ENCODE measurements at places on chromosomes 13 and 19.

DNA sequence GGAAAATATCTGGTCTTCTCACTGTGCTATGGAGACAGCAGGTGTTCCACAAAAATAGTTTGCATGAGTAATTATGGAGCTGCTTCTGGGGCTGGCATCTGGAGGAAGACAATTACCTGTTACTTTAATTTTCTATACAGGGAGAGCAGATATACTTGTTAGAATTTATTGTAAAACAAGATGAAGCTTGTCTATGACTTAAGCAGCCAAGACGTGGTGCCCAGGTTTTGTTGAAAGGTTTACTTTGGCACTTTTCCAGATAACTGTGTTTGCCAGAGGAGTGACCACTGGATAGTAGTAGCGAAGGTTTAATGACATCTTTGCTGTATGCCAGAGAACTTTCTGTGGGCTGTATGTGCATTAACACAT lies 134.5 kb upstream of the KL start:
- DNase-seq: no peak

GRCh38 chr13:66033924-66034323 lies 1196.2 kb downstream of the PCDH9 start:
- no peak for DNase-seq

- DNase-seq: peak; percentile 74
Measured at GRCh38 chr19:8367327-8368001, 3.5 kb downstream of the ANGPTL4 start.

GRCh38 chr19:9700229-9700981 lies 25.5 kb upstream of the ZNF562 start:
- no peak for DNase-seq

DNA sequence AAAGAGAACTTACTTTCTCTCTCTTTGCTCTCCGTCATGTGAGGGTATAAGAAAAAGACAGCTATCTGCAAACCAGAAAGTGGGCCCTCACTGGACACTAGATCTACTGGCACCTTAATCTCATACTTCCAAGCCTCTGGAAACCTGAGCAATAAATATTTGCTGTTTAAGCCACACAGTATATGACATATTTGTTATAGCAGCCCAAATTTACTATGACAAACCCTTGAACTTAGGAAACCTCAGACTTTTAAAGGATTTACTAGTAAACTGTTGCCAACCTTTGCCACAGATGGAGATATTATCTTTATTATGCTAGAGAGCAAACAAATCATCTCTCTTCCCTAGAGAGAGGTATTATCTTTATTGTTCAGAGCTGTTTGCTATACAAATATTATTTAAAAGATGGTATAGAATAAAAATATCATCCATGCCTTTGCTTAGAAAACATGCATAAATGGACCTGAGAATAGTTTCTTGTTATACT lies 1446.1 kb downstream of the SLITRK1 start:
- DNase-seq: no peak

DNA sequence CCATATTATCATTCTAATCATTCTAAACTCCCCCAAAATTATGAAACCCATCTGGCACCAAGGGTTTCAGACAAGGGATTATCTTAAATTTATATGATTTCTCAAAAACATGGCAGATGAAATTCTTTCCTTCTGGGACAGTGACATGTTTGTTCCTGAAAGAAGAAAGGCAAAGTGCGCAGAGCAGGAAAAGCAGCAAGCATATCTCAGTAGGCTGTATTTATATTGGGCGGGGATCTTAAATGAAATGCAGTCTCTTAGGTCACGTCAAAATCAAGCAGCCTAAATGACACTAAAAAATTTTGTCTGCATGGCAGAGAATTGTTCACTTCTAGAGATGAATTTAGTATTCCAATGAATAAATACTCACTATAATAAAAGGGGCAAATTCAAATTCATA lies 49.3 kb downstream of the RCBTB2 start:
- no peak for DNase-seq

GRCh38 chr13:25085125-25085742 lies 10.7 kb upstream of the PABPC3 start:
- no peak for DNase-seq

DNA sequence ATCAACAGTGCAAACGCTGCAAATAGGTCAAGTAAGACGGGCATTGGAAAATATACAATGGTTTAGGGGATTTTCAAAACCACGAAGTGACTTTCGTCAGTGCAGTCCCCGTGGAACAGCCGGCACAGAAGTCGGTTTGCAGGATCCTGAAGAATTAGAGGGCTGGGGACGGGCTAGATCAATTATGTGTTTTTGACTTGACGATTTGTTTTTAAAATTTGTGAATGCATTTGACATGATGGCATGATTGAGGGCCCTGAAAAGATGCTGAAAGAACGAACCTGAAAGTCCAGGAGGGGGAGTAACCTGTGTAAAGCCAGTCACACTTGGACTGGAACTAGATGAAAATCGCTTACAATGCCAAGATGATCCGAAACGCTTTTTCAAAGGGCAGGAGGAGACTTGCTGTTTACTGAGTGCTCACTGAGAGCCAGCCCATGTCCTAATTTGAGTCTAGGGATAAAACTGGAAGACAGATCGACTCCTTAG lies 8.9 kb upstream of the DGKH start:
- DNase-seq: no peak

DNA sequence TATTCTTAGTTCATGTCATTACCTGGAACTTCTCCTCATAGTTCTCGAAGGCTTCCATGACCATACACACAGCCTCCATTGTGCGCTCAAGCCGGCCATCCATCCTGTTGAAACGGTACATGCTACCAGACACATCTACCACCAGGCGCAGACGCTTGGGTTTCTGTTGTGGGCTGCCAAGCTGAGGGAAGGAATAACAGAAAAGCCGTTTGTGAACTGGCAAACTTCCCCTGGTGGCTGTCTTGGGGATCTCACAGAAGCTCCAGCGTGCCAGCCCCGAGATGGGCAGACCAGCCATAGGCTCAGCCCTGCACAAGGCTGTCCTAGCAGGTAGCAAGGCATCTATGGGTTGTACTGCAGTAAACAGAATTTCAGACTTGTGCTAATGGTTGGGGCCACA lies 130.1 kb downstream of the RGCC start:
- DNase-seq: no peak

- no peak for DNase-seq
Measured at GRCh38 chr19:8074501-8074900, 21.9 kb downstream of the CCL25 start.

DNA sequence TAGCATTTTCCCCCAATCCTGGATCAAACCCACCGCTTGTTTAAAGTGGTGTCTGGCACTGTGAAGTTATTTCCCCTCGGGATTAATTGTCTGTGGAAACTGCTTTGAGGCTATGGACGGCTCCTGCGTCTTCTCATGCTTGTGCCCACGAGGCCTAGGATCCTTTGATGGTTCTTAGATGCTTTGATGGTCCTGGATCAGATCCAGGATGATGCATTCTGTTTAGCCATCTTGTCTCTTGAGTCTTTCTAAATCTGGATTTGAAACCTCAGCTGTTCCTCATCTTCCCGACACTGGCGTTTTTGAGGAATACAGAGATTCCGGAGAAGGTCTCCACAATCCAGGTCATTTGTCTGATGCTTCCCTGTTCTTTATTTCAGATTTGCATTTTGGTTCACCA lies 36.1 kb upstream of the USP29 start:
- DNase-seq: no peak

DNA sequence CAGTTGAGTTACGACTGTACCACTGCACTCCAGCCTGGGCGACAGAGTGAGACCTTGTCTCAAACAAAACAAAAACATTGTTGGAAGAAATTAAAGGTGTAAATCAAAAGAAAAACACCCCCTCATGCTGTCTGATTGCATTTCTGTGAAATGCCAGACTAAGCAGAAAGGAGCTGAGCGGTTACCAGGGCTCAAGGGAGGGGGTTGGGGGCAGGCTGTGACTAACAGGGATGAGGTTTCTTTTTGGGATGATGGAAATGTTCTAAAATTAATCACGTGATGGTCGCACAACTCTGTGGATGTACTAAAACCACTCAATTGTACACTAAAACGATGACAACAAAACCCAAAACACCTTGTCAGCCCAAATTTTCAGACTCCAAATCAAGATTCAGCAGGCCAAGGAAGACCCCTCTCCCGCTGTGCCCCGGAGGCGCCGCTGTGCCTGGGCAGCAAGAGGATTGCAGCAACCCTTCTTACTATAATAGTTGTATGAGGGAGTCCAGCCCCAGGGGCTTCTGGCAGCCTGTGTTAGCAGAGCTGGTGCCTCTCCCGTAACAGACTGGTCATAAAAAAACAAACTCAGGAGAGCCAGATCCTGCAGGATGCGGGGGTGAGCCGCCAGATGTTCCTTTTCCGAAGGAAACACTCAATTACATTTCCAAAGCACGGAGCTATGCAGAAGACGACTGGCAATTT lies 20.9 kb downstream of the CAPS start:
- no peak for DNase-seq

DNA sequence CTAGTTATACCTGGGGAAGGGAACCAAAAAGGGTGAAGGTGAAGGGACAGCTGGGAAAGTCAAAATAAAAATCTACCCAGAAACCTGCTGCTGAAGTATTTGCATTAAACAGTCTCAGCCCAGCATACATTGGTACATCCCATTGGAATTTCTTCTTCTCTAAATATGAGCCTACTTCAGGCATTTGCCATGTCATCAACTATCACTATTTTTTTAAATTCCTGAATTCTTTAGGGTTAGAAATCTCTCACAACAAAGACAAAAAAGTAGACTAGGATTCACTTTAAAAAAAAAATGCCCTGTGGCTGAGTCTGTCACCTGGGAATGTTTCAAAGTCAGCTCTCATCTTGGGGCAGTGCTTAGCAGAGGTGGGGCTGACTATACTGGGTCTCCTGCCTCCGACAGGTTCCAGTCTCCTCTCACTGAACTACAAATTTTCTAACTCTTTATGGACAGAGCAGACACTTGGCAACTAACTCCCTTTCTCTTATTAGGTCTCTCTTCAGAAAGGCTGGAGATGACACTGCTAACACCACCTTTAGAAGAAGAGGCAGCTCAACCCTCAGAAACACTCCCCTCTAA lies 141.2 kb downstream of the LHFPL6 start:
- DNase-seq: no peak

- no peak for DNase-seq
Measured at GRCh38 chr19:3365093-3365835, 1.1 kb upstream of the NFIC start.

DNA sequence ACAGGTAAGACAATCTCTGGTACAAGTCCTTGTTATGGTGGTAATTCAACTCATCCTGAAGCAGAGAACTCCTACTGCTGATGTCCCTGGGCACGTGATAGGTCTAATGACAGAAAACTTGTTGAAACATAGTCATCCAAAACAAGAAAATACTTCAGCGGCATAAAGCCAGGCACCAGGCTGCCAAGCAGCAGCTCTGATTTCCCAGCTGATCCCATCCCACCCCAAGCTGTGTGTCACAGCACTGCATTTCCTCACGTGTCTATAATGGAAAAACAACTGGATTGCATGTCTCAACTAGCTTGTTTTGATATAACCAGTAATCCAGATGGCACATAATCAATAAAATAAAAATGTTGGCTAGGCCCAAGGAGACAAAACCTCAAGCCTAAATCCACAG lies 64.8 kb downstream of the MIPEP start:
- DNase-seq: no peak

GRCh38 chr19:6041071-6041470 lies 63.1 kb upstream of the RANBP3 start:
- DNase-seq: no peak

DNA sequence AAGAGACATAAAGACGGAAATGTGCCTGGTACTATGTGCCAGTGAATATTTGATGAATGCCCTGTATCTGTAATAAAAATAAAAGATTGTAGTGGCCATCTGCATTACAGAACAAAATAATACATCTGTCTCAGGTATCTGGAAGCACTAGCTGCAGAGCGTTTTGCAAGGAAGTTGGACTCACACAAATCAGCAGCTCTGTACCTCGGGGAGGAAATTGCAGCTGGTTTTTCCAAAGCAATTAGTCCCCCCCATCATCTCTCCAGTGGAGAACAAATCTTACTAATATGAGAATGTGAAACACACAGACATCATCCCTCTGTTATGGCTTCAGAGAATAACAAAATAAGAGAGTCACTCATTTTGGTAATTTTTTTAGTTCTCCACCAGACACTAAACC lies 245.3 kb downstream of the ITGBL1 start:
- DNase-seq: no peak

- DNase-seq: no peak
Measured at GRCh38 chr13:29538652-29539040, 56.8 kb downstream of the SLC7A1 start.

DNA sequence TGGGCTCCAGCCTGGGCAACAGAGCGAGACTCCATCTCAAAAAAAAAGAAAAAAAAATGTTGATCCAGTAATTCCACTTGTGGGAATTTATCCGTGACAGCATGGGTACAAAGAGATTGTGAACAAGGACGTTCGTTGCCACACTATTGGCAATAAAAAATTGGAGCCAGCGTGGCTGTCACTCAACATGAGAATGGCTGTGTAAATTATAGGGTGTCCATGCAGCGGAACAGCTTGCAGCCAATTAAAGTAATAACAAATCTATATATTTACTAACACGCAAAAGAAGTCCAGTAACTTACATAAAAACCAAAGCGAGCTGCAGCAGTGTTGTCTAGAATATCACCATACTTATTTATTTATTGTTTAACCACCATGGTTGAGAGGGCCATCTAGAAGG lies 19.3 kb downstream of the DPF1 start:
- no peak for DNase-seq

- no peak for DNase-seq
Measured at GRCh38 chr13:102954350-102954749, 108.5 kb downstream of the ERCC5 start.

- no peak for DNase-seq
Measured at GRCh38 chr13:99734013-99734693, 232.9 kb downstream of the TM9SF2 start.

DNA sequence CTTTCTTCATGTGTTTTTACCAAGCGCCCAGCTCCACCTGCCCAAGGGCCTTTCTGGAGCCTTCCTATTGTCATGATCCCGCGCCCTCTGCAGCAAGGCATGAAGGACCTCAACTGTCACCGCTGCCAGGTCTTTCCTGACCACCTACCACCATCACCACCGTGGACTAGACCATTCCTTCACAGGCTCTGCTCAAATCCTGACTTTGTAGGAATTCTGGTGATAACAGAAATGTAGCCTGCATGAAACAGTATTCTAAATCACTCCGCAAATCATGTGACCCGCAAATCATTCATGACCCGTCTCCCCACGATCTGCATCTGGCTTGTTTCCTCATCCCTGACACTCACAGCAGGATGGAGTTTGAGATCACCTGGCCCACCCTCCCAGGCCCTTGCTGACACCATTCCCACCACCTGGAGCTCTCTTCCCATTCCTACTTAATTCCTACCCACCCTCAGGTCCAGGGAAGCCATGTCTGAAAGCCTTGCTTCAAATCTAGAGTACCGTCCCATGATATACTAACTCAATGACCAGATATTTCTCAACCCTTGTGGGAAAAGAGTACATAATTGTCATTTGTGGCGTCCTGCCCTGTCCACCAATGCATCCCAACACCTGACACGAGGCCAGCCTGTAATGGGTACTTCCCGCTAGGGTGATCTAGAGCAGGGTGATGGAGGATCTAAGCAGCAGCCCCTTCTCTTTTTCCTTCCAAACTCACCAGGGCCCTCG lies 1.3 kb downstream of the UBE2S start:
- DNase-seq: no peak

Data from 8988T (cell line).